Stimulated activated CD8-positive, alpha-beta memory T cell treated with anti-CD3 and anti-CD28 coated beads, Interleukin-15, amount 100 ng/mL, for 24 hours (primary cell): ENCODE measurements at places on chromosomes 16 and 17.

DNA sequence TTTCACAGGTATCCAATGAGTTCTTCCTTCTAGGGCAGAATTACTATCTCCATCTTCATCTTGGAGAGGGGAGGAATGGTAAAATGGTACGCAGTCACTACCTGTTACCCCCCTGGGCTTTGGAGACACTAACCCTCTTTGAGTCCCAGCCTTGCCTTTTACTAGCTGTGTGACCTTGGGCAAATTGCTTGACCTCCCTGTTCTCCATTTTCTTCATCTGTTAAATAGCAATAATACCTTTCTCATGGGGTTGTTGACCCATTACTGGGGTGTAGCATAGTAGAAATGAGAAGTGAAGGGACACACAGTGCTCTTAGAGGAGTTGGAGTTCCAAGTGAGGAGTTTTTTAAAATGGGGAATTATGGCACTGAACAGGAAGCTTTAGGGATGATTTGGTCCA, 324.7 kb downstream of the FOXL1 start:
- no peak for DNase-seq

GRCh38 chr17:38358586-38359513, 7.2 kb downstream of the SOCS7 start:
- DNase-seq: no peak

DNA sequence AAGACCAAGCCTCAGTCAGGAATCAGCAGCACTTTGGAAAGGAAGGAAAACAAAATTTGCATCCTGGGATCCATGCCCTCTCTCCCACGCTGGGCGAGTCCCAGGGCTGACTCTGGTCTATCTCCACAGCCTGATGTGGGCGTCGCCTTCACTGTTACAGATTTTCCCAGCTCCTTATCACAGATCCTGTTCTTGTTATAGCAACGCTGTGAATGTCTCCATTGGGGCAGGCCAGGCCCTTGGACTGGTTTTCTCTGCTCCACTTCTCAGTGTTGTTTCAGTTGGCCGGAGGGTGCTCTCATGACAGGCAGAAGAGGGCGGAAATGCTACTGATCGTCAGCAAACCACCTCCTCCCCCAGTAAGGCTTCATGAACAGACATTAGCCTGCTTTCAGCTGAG, 127.9 kb upstream of the CDH11 start:
- no peak for DNase-seq

- no peak for DNase-seq
Measured at GRCh38 chr17:39002991-39003715, 36.0 kb upstream of the FBXO47 start.

GRCh38 chr17:79549141-79549915, 61.5 kb downstream of the RBFOX3 start:
- DNase-seq: no peak

- DNase-seq: no peak
Measured at GRCh38 chr16:15980329-15980728, 30.9 kb downstream of the ABCC1 start.
